HT-29 (cell line): ENCODE measurements at places on chromosomes 2 and 18. TPM values are rescaled to one million over a fixed set of nuclear protein-coding genes. Genes with fewer than 3 reads are reported as not detected.

Gene SERPINB3
- not detected in 2 replicates for total RNA-seq

Gene QPCT
- total RNA-seq = 54.2 and 54.3 TPM in 2 replicates

Gene FSHR
- not detected in 2 replicates for total RNA-seq

Gene TACR1
- not detected in 2 replicates for total RNA-seq

Gene C18orf54
- total RNA-seq = 0.50 and 1.0 TPM in 2 replicates

Gene GAREM1
- 5.0 and 5.6 TPM in 2 replicates for total RNA-seq

DNA sequence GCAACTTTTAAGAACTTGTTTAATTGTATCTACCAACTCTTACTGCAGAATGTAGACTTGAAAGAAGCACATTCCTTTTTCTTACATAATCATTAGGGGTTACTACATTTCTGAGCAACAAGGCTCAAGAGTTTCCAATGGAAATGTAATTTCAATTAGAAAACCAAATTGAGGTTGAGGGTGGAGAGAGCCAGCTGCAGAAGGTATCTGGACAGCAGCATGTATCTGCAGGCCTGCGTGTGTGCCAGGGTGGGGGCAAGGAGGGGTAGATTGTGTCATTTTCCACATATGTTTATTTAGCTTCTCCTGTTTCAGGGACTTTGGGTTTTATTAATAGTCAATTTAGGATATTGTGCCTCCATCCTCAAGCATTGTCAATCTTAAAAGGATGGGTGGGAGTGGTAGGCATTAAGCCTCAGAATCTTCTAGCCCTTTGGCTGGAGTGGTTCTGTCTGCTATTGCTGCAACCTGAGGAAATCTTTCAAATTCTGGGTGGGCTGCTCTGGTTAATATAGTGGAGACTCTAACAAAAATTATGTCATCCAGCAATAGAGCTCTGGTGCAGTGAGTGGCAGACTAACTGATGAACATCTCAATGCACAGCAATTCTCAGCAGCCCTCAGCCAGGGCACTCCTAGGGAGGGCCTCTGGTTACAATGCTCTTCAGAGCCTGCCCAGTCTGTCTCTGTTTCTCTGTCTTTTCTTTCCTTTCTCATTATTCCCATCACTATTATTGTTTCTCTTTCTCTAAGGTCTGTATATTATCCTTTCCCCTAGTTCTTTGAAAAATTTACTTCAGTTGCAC is 151.4 kb downstream of the RPIA start:
- no peak for DNase-seq

DNA sequence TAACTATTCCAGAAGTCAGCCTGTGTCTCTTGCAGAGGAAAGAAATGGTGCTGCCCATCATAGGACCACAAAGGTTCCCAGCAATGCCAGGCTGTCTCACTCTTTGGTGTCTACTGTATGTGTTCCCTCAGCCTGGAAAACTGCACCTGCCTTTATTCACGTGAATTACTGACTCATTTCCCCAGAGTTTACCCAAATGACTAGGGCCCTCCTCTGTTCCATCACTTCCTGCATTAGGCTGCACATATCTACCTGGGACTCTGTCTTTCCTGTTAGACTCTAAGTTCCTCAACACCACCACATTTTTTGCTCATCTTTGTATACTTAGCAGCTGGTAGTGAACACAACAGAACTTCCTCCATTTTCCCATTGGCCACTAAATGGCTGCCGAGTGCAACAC is 188.3 kb downstream of the FHOD3 start:
- no peak for DNase-seq

DNA sequence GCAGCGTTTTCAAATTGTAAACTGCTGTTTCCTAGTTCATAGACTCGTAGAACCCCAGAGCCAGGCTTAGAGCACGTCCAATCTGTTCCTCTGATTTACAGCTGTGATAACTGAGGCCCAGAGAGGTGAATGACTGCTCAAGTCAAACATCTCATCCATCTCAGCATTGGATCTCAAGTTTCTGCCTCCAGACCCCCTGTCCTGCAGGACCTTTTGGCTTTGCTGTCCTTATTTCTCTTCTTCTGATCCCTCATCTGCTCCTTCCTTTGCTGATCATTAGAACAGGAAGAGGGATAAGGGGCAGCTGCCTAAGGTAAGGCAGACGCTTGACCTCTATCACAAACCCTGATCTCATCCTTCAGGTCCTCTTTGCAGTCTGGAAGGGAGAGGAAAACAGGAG is 58.5 kb upstream of the CREB1 start:
- no peak for DNase-seq

DNA sequence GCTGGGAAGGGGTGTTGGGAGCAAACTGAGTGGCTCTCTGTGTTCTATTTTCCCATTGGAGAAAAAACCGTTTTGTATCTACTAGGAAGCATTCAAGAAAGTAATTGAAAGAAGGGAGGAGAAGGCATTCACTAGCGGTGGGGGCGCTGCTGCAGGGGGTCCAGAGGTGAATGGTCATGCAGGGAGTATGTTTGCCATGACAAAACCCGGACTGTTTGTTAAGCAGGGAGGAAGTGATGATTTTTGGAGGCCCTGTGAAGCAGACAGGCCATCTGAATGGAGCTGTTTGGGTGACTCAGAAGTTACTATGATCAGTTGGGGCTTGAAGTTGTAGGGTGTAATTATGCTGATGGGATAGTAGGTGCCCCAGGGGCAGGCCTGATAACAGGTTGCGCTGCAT is 7.0 kb downstream of the TAF4B start:
- no peak for DNase-seq

DNA sequence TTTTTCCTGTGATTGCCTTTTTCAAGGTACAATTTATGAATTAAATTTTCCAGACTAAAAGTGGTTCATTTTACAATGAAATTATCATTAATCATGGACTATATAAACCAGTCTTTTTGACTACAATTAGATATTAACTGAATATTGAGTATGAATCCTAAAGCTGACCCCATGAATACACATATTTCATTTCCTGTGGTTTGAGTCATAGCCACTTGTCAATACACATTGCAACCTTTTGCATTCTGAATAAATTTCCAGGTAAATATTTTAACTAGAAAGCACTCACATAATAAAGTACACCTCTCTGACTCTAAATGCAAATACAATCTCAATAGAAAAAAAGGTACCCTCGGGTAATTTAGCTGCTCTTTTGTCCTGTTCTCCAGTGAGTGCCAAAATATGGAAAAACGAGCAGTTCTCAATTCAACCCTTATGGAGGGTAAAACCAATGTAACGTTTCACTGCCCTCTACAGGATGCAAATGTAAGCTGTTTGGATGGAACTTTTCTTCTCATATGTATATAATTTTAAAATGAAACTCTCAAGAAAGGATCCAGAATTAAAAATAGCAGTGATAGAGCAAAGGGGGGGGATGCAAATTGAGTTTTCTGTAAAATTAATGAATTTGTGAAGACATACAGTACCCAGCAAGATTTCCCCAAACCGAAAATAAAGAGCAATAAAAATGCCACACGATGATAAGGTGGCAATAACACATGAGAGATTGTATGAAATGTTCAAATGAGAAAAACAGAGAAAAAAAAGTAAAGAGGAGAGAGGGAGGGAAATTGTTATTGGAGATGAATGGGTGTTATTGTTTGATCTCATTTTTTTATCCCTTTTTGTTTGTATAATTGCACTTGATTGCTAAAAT is 1795.7 kb upstream of the PIK3C3 start:
- DNase-seq = peak; percentile 7

GRCh38 chr18:47912343-47912742 is 18.1 kb downstream of the SMAD2 start:
- DNase-seq = no peak

GRCh38 chr2:239804161-239805042 is 220.7 kb downstream of the NDUFA10 start:
- DNase-seq = no peak

DNA sequence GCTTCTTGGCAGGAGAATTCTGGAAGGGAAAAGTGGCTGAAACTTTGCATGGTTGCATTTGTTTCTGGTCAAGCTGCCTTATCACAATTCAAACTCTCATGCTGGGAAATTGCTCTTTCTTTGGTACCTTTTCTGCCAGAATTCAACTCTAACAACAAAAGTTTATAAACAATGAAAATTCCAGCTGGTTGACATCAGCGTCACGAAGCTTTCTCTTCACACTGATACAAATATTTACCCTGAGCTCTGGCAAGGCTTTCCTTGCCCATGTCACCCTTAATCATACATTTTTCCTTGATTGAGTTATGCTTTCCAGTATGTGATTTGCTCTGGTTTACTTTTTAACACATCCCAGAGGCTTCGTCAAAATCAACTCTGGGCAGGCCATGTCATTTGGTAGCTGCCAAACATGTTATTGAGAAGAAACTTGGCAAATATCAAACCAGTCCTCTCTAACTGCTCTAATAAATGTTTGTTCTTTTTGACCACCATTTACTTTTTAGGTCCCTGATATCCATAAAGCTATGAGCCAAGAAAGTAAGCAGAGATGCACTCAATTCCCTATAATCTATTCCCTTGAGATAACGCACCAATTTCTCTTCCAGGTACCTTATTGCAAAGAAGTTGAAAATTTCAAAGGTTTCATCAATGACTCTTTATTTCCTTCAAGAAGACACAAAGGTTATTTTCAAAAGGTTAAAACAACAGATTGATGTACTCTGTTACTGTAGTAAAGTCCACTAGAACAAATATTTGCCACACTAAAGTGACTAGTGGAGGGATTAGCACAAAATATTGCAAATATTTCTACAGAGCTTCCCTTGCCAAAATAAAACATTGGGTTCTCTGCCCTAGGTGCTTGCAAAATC is 1241.1 kb upstream of the ZEB2 start:
- no peak for DNase-seq

DNA sequence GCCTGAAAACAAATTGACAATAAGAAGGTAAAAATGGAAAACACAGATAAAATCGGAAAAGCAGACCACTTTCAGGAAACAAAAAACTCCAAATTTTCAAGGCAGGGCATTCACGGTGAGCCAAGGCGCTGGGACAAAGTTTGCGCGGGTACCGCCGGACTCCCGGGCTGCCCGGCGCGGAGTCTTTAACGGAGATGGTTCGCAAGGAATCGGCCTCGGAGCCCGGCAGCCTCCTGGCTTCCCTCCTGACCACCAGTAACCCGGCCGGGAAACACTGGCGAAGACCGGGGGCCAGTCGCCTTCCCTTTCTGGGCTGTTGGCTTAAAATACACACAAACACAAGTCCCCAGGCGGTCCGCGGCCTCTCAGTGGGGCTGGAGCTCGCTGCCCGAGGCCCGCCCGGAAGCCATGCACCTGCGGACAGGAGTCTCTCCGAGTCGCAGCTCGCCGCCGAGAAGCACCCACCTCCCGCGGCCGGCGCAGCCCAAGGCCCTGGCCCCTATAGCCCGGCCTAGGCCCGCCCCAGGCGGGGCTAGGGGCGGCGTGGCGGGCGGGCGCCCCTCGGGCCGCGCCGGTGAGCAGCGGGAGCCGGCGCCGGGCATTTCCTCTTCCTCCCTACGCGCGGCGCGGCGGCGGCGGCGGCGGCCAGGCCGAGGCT is 622 bp upstream of the KCMF1 start:
- DNase-seq = peak; percentile 54
